NCI-H446 (cell line): ENCODE measurements at places on chromosomes 5 and 9.

DNA sequence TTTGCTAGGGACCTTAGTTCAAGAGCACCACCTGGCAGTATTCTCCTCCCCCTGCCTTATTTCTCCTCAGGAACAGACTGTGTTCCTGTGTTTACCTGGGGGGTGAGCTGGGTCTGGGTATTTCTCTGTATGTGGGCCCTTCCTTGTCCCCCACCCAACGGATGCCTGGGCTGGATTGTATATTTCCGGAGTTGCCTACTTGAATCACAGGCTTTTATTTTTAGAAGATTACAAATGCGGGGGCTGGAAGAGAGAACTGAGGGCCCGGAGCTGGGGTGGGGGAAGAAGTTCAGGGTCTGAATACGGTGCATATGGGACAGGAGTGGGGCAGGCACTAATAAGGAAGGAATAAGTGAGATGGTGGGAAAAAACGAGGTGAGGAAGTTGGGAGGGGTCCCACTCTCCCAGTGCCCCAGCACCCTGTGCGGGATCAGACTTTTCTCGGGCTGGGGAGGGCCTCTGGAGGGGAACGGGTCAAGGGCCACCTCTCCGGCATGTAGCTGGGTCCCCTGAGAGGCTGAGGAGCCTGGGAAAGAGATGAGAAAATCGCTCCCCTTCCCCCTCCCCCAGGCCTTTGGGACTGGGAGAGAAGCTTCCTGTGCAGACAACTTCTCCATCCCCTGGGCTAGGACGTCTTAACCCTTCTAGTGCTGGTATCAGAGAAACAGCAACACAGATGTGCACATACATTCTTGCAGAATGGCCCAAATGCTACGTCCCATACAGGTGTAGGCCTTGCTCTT, 42.1 kb downstream of the PCDH1 start:
- DNase-seq, result no peak

- no peak for DNase-seq
Observed at GRCh38 chr9:97852399-97853055, 499 bp upstream of the FOXE1 start.

- DNase-seq, result no peak
Observed at GRCh38 chr5:139837711-139838380, 42.2 kb downstream of the PSD2 start.

- no peak for DNase-seq
Observed at GRCh38 chr9:78783743-78784142, 486.8 kb downstream of the PSAT1 start.

DNA sequence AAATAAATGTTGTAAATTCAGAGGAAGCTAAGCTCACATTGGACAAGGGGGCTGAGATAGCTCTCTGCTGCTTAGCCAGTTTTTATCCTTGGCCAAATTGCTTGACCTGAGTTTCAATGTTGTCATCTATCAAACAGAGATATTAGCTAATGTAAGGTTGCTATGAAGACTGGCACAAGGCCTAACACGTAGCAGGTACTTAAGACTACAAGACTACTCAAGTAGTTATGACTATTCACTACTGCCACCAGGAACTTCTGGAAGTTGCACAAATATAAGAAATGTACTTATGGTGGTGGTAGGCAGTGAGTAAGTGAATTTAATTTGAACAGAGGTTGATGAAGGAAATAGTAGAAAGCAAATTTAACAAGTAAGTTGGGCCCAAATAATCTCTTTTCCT, 17.4 kb upstream of the FYB1 start:
- DNase-seq, result no peak

DNA sequence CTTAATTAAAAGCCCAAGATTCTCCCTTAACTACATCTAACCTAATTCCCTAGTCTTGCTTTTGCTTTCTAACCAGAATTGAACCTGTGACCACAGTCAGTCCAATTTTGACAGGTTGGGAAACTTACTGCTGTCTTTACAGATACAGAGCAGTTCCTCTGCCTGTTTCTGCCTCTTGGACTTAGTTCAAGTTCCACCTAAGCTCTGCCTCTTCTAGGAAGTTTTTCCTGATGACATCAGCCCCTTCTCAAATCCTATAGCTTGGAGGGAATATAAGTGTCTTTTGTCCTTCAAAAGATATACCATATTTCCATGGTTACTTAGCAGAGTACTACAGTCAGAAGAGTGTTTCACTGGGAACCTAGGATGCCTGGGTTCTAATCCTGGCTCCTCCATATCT, 31.7 kb downstream of the BRINP1 start:
- no peak for DNase-seq
